ENCODE measurements at places on chromosomes 1 and 21.
A peak's percentile ranks its signal among the peaks of the same experiment; 100 is the strongest.

DNA sequence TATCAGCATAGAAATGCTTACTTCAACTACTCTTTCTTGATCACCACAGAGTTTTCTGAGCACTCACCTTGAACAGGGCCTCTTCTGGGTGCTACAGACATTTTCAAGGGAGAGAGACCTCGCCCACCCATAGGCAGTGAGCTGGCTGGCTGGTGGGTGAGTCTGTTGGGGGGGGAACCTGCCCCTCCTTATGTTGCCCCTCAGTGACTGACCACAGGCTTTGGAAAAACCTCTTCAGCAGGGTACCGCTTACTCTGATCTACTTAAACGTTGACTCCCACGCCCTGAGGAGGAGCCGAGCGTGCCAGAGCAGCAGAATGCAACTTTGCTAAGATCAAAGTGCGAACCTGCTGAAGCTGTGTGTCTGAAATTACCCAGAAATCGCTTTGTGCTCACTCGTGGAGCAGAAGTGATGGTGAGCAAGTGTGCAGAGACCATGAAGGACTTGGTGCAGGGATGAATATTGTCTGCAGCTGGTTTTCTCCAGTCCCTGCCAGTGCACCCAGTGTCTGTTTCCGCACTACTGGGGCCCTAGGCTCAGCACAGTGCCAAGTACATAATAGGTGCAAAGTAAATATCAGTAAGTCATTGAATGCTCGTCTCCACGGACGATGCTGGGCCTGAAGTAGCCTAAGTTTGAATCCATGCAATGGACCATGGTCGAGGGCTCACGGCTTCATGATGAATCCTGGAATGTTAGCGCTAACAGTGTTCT lies 158.7 kb upstream of the IRF2BP2 start:
- DNase-seq: no peak

- no peak for DNase-seq
Observed at GRCh38 chr1:240772131-240772530, 160.2 kb upstream of the GREM2 start.

- no peak for DNase-seq
Observed at GRCh38 chr1:1437904-1438376, 2.5 kb downstream of the VWA1 start.

DNA sequence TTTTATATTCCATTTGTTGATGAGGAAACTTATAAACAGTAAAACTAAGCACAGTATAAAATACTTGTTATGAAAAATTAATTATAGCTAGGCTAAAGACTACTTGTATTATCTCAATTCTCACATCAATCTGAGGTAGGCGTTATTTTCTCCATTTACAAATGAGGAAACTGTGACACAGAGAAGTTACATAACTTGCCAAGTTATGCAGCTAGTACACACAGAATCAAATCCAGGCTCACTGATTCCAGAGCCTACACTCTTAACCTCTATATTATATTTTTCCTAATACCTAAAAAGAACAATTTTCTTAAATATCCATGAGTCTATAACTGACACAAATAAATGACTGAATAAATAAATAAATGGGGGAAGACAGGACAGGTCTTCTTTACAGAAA lies 11.2 kb upstream of the VPS45 start:
- no peak for DNase-seq

- DNase-seq: no peak
Observed at GRCh38 chr1:28926629-28927265, 12.4 kb downstream of the EPB41 start.

GRCh38 chr1:40712405-40712944 lies 21.0 kb downstream of the NFYC start:
- no peak for DNase-seq

DNA sequence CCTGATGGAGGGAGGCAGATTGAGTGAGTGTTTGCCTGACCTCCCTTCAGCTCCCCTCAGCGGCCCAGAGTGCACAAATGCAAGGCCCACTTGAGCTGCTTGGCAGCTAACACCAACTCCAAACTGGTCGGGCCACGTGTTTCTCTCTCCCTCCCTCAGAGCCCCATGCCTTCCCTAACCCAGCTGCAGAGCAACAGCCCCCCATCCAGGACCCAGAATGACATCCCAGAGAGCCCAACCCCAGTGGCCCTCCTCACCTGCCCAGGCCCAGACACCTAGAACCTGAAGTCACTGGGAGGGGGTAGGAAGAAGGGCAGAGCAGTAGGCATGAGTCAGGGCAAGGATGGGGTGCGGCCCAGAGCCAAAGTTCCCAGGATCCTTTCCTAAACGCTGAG lies 789 bp upstream of the S100A14 start:
- DNase-seq: no peak

GRCh38 chr1:32421775-32422174 lies 27.5 kb upstream of the BSDC1 start:
- DNase-seq: no peak

GRCh38 chr21:32392299-32392879 lies 423 bp downstream of the URB1 start:
- no peak for DNase-seq

- DNase-seq: no peak
Observed at GRCh38 chr1:174995916-174996315, 3.8 kb upstream of the CACYBP start.

GRCh38 chr1:243667591-243667990 lies 182.5 kb downstream of the AKT3 start:
- no peak for DNase-seq

DNA sequence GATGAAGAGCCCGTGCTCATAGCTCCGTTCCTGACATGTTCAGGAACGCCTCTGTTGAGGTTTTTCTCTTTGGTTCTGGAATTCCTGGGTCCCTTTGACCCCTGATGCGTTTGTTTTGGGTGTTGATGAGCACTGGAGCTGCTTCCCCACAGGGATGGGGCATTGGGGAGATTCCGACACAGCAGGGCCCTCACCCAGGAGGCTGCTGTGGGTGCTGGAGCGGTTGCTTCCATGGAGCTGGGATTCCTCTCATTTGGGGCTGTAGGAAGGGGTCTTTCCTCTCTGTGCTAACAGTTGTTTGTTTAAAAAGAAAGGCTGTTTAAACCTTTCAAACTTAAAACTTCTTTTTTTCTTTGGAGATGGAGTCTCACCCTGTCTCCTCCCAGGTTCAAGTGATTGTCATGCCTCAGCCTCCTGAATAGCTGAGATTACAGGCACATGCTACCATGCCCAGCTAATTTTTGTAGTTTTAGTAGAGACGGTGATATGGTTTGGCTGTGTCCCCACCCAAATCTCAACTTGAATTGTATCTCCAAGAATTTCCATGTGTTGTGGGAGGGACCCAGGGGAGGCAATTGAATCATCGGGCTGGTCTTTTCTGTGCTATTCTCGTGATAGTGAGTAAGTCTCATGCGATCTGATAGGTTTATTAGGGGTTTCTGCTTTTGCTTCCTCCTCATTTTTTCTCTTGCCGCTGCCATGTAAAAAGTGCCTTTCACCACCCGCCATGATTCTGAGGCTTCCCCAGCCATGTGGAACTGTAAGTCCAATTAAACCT lies 48.9 kb downstream of the SKI start:
- no peak for DNase-seq

DNA sequence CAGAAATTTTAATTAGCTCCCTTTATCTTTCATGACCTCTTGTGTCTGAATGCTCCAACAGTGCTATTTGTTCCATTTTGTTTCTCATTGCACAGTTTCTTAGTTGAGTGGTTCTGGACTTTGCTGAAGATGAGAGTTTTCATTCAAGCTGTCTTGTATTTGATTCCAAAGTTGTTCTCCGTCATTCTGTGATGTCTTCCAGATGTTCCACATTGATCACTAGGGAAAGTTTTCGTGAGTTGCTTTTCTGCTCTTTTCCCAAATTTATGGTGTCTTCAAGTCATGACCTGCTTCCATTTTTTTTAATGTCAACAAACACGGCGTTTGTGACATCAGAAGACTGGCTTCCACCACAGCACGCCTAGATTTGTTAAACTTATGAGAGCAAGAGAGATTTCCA lies 575.5 kb downstream of the MRPL39 start:
- DNase-seq: no peak

DNA sequence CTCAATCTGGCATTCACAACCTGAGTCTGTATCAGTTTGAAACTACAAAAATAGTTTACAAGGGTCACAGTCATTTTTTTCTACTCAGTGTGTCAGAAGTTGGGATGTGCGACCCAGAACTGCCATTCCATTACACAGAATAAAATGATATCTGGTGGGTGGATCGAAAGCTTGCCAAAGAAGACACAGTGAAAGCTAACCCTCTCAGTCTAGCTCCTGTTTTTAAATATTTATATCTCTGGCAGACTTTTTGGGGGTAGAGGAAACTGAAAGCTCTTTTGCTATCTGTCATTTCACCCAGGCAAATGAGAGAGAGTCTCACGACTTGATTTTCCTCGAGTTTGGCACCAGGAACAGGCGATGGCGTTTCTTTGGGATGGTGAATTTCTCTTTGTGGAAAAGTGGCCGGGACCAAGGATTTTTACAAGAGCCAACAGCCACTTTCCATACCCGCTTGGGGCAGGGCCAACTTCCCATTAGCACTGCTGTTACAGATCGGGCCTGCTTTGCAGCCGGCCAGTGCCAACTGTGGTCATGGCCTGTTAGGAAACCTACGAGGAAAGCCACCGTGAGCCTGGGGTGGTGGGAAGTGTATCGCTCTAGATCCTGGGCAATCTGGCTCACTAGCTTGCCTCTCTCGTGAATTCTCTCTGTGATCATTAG lies 185.5 kb upstream of the NFIA start:
- DNase-seq: no peak

- no peak for DNase-seq
Observed at GRCh38 chr1:184822267-184822666, 67.6 kb upstream of the EDEM3 start.

- no peak for DNase-seq
Observed at GRCh38 chr21:26499495-26499894, 73.6 kb downstream of the CYYR1 start.

DNA sequence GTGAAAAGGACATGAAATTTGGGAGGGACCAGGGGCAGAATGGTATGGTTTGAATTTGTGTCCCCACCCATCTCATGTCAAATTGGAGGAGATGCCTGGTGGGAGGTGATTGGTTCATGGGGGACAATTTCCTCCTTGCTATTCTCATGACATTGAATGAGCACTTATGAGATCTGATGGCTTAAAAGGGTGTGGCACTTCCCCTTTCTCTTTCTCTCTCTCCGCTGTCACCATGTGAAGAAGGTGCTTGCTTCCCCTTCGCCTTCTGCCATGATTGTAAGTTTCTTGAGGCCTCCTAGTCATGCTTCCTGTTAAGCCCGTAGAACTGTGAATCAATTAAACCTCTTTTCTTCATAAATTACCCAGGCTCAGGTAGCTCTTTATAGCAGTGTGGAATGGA lies 7.6 kb upstream of the GBP4 start:
- DNase-seq: no peak

GRCh38 chr1:152224093-152224492 lies at the start of gene HRNR:
Gene HRNR, minus strand, starts transcription at chr1:152224193. Its CDS starts 940 bp downstream, at chr1:152223253.
- no peak for DNase-seq

- DNase-seq: no peak
Observed at GRCh38 chr1:40185951-40186864, 25.0 kb downstream of the RLF start.

DNA sequence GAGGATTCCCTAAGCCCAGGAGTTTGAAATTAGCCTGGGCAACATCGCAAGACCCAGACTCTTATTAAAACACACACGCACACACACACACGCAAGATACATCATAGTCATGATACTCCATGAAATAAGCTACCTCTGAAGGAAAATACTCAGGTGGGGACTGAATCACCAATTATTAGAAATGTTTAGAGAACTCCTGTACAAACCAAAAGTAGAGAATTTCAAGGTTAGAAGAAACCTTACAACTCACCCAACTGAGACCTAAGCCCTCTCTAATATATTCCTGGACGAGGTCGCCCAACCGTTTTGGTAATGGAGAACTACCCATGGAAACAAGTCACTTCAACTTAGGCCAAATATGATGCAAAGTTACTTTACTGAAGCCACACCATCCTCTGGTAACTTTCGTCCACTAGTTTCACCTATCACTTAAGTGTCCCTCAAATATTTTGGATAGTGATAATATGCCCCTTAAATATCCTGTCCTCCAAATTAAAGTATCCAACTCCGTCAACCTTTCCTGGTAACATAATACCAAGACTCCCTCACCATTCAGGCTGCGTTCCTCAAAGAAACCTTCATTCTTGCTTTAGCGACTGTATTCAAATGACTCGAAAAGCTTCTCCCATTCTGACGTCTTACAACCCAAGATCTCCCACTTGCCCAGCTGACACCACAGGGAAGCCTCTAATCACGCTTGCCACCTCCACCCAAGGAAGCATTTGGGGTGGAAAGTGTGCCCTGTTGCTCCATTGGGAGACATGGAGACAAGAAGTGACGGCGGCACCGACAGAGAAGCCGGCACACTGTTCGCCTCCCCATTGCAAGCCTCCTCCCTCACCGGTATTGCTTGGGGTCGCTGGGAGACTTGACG lies 856 bp downstream of the NRDC start:
- no peak for DNase-seq

GRCh38 chr1:26538480-26539412 lies 9.2 kb downstream of the RPS6KA1 start:
- peak; percentile 41 for DNase-seq

DNA sequence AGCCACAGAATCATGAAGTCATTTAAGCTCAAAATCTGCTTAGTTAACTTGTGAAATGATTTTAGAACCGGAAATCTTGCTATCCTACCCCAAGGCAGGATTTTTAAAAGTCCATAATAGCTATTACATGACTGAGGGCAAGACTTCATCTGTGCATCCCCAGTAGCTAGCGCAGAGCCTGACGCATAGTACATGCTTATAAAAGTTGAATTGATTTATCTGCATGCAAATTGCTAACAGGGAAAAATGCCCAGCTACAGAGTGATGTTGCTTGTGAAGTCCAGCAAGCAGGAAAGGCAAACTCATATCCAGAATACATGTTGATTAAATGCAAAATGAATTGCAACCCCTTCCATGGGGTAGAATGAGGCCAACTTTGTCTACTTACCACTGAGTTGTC lies 8.1 kb upstream of the MAP1LC3C start:
- no peak for DNase-seq

GRCh38 chr1:61284248-61284854 lies 202.0 kb downstream of the NFIA start:
- DNase-seq: no peak

DNA sequence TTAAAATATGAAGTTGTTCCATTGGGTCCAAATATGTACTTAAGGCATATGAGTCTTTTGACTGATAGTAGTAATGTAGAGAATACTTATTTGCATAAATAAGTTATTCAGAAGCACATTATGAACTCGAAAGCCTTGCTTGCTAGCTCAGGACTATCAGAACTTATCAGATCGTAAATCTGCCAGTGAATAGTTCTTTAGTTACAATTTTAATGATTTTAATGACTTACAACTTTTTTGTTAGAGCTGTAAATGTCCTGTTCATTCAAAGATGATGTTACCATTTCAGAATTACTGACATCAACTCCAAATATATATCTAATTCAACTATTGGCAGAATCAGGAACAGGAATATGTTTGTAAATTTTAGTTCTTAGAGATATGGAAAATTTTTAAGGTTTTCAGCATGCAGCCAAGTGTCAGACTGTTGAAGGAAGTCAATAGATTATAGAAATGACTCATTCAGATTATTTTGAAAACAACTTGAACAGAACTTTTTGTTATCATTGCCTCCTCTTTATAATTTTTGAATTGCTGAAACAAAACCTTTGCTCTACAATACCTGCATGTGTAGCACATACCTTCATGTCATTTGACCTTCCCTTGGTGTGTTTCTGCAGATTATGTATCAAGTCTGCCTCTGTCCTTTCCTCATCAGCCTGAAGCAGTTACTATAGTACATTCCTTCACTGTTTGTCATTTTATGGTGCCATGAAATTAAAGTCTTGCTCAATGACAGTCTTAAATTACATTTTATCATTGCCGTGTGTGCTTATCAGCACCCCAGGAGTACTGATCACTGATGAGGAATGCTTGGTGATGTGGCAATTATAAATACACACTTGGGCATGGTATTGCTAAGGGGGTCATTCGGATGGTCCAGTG lies 44.9 kb downstream of the LRRC8D start:
- no peak for DNase-seq

Data from glutamatergic neuron (in vitro differentiated cells).